Right lung (tissue), 10 donors: ENCODE measurements at places on chromosomes 5 and 9. TPM values are rescaled to one million over a fixed set of nuclear protein-coding genes. Genes with fewer than 3 reads are reported as not detected.
A peak's percentile ranks its signal among the peaks of the same experiment; 100 is the strongest.

ESM1 gene
- 5.4 TPM for polyA plus RNA-seq

ZDHHC11 gene
- polyA plus RNA-seq = 27.6 TPM

SMIM27 gene
- 13.1 TPM for polyA plus RNA-seq

PCDHA1 gene
- polyA plus RNA-seq = 0.10 TPM

C9orf85 gene
- polyA plus RNA-seq = 21.4 TPM

- no peak for DNase-seq
These were observed 9.3 kb downstream of the PTGER4 start for GRCh38 chr5:40688996-40689395.

DNA sequence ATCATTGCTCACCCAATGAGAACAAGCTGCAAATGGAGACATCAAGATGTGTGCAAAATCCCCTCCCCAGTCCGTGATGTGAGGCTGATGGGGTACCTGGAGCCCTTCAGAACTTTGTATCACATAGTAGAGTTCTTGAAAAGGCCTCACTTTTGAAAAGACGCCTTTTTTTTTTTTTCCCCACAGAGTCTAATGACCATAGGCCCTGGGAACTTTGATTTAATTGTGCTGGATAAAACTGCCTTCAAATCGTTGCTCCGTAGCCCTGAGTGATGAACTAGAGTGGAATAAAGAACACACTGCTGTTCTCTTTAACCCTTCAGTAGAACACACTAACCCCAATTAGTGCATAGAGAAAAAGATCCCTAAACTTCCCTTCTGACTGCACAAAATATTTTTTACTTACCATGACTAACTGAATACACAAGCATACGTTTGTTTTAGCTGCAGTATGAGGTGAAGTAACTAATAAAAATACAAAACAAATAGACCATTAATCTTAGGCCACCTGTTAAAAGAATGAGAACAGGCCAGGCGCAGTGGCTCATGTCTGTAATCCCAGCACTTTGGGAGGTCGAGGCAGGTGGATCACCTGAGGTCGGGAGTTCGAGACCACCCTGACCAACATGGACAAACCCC, 15.1 kb downstream of the PSAT1 start:
- DNase-seq = no peak

GRCh38 chr5:173320259-173320658, 8.0 kb downstream of the STC2 start:
- DNase-seq = peak; percentile 94

GRCh38 chr9:118640836-118641560, 728.2 kb downstream of the BRINP1 start:
- DNase-seq = no peak

DNA sequence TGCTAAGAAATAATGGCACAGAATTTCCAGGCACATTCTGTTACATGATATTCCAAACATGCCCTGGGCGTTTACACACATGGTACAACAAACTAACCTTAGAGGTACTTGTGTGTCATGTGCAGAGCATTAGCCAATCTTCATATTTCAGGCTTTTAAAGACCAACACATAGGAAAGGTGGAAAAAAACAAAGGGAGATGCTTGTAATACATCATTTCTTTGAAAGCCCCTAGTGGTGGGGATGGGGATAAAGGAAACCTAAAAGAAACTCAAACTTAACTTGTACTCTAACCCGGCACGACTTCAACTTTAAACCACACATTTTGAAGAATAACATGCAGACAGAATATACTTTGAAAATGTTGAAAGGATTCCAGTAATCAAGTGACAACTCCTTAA, 133.6 kb downstream of the PTPRD start:
- no peak for DNase-seq

GRCh38 chr5:33806738-33807442, 84.9 kb downstream of the ADAMTS12 start:
- no peak for DNase-seq

- DNase-seq = no peak
These were observed 42.6 kb upstream of the KIF2A start for GRCh38 chr5:62263401-62263800.

GRCh38 chr9:83706676-83707517, 861 bp downstream of the UBQLN1 start:
- DNase-seq = peak; percentile 45

DNA sequence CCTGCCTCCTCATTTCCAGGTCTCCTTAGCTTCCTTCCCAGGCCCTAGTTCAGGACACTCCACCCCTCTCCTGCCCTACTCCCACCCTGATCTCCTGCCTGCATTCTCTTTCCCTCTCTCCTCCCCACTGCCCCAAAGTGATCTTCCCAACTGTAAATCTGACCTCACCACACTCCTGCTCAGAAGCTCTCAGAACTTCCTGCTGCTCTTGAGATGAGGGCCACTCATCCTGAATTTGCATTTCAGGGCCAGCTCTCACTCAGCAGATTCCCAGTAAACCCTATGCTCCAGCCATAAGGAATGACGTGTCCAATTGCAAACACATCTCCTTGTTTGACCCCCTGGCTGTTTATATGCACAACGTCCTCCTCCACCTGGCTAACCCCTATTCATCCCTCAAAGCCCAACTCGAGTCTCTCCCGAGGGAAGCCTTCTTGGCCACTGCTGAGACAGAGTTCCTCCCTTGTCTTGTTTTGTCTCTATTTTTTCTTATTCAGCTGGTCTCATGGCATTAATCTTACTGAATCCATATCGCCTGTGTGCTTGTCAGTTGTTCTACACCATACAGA, 95.0 kb downstream of the NSG2 start:
- DNase-seq = no peak

- no peak for DNase-seq
These were observed 274.0 kb upstream of the DAPK1 start for GRCh38 chr9:87223392-87224246.

- no peak for DNase-seq
These were observed 60.3 kb downstream of the DAPK1 start for GRCh38 chr9:87557996-87558395.

DNA sequence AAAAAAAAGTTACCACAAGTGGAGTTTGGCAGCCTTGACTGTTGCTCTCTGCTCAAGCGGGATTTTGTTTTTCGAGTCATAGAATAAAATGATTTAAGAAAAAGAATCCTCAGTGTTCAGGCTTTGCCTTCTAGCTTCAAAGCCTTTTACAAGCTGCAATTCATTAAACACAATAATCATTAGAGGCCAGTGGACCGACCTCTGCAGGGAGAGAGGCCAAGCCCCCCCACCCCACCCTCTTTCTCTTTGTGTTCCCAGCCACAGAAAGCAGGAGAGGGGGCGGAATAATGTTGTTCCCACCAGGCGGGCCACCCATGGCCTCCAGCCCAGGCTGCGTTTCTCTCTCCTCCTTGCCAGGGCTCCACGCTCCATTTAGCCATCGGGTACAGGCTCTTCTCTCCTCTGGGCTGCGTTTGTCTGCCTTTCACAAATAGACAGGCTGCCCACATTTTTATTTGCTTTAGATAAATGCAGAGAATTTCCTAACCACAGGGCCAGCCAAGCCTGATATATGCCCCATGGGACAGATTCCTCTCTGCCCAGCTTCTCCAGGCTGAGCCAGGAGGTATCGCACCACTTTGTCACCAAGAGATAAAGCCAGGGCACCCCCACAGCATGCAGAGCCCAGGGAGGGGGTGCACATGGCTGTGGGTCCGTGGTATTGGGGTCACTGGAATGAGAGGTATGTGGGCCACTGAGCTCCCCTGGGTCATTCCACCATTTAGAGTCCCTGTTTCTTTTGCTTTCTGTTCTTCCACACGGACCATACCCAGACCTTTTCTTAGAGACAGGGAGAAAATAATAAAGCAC, 318.8 kb downstream of the PIK3R1 start:
- peak; percentile 24 for DNase-seq
